NCI-H446 (cell line): ENCODE measurements at places on chromosomes 12 and 14.

DNA sequence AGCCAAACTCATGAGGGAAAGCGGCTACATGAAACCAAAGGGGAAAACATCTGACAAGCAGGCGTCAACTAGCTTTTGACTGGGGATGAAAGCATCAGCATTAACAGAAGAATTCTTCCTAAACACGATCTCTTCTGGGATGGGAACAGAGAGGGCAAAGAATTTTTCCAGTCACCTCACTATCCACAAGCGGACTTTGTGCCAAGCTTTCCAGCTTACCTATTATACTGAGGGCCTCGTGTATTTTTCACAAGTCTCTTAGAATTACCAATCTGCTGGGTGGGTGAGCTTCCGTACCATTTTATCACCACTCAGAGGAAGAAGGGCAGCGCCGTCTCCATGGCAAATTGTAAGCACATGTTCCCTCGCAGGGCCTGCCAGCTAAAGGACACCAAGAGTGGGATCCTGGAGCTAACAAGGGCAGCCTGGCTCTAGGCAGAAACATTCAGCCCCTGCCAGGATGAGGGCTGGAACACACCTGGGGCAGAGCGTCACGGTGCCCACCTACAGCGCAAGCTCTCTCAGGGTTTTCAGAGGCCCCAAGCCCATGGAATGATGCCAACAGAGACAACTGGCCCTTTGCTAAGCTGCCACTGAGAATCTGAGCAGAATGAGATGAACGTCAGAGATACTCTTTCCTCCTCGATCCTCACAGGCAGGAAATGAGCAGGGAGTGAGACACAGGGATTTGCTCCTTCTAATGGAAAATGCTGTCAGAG lies 74.6 kb downstream of the CHGA start:
- DNase-seq, result no peak

DNA sequence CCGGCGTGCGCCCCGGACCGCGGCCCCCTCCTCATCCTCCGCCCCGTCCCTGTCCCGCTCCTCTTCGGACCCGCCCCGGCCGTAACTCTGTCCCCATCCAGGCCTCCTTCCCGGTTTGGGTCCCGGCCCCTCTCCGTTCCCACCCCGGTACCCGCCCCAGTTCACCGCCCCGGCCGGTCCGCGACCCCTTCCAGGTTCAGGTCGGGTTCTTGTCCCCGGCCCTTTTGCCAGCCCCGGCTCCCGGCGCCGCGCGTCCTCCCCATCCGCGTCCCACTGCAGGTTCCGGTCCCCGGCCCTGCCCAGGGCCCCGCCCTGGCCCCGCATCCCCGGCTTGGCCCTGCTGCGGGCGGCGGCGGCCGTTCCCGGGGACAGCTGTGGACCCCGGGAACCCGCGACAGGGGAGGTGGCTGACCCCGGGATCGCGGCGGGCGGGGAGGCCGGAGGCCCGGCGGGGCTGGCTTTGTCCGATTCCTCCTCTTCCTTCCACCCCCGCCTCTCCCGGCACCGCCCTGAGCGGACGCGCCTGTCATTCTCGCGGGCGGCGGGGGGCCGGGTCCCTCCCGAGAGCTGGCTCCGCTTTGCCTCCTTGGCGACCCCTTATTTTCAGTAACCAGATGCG lies 601 bp downstream of the KLC1 start:
- no peak for DNase-seq

DNA sequence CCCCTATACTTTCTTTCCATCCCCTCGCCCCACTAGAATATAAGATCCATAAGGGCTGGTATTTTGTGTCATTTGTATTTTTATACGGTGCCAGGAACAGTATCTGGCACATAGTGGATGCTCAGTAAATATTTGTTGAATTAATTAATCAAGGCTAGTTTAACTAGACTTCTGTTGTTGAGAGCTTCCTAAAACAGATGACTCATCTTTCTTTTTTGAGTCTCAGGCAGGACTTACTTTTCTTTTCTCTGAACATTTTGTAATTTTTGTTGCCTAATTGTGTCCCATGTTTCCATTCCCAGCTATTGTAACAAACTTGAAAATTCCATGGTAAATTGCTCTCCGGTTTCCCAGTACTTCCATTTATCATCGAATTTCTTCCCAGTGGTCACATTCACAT lies 16.7 kb downstream of the STK38L start:
- peak; percentile 14 for DNase-seq

DNA sequence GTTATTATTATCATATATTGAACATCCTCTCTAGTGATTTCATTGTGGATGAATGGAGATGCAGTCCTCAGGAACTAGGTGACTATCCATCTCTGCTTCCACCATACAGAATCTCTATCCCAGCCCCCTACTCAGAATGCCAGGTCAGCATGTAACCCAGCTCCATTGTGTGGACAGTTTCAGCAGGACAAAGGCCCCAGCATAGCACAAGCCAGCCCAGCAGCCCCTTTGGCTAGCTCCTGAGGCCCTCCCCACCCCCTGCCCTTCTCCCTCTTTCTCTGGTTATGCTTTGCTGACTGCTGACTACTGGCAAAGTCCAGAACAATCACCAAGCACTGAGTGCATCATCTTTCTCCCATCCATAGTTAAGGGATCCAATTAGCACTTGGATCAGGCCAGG lies 5.8 kb upstream of the SPRYD4 start:
- no peak for DNase-seq

GRCh38 chr14:75422169-75422568 lies 5.7 kb upstream of the JDP2 start:
- no peak for DNase-seq

DNA sequence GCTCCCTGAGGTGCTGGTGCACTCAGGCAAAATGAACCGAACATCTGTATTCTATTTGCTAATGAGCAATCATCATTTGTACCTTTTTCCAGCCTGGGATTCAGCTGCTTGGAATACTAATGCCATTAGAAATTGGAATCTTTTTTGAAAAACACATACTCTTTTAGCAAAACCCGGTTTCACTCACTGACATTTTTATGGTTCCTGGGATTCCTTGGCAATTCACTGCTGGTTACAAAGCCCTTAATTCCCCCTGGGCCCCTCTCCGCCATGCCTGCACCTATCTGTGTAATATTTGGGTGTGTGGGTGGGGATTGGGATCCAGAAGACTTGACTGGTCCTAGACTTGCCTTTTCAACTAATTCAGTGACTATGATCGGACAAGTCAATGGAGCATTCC lies 199.1 kb downstream of the FOXN3 start:
- DNase-seq, result no peak

GRCh38 chr12:32777159-32777558 lies 21.5 kb upstream of the YARS2 start:
- DNase-seq, result no peak

GRCh38 chr14:87899228-87899627 lies 93.8 kb downstream of the GALC start:
- no peak for DNase-seq

GRCh38 chr14:100129161-100129589 lies 30.3 kb downstream of the DEGS2 start:
- no peak for DNase-seq

GRCh38 chr14:62209287-62209899 lies 447.2 kb downstream of the SNAPC1 start:
- no peak for DNase-seq

DNA sequence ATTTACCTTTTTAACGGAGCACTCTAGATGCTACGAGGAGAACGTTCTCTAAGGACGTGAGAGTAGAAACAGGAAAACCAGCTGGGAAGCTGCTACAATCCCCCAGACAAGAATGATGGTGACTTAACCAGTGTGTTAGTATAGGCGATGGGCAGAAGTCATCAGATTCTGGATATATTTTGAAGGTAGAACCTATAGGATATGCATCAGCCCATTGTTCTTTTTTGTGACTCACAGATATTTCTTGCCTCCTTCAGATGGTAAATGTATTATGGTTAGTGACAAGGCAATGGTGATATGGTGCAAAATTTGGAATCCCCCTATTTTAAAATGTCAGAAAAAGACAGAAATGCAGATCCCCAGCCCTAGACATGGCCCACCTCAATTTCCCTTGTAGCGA lies 258.2 kb downstream of the PHLDA1 start:
- DNase-seq, result no peak

GRCh38 chr14:83294941-83295340 lies 1761.3 kb upstream of the SEL1L start:
- DNase-seq, result no peak

GRCh38 chr14:74949859-74950573 lies 5.4 kb downstream of the PGF start:
- no peak for DNase-seq

GRCh38 chr12:122860040-122860853 lies 25.0 kb downstream of the HIP1R start:
- DNase-seq, result peak; percentile 21

DNA sequence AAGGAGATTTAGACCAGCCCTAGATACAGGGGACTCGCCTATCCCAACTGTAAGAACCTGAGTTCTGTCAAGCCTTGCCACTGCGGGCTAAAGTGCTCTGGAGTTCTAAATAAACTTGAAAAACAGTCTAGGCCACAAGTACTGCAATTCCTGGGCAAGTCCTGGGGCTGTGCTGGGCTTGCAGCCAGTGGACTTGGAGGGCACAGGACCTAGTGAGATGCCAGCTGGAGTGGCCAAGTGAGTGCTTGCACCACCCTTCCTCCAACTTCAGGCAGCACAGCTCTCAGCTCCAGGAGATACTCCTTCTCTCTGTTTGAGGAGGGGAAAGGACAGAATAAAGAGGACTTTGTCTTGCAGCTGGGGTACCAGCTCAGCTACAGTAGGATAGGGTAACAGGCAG lies 307.6 kb upstream of the FBXO33 start:
- peak; percentile 11 for DNase-seq

GRCh38 chr12:71748081-71748850 lies 6.4 kb upstream of the RAB21 start:
- no peak for DNase-seq

DNA sequence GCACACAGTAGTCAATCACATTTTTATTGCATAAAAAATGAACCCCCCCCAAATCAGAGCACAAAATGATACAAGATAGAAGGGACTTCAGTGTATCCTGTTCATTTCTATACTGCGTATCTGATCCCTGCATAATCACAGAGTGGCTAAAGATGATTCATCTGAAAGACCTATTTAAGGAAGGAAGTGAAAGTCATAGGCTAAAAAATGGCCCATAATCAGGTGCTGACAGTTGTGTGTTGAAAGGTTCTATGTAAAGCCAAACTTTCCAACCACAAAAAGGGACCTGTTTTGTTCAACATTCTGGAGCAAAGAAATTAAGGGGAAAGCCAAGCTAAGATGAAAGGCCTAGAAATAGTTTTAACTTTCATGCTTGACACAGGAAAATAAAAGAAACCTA lies 147.8 kb upstream of the ATP2B1 start:
- DNase-seq, result no peak

GRCh38 chr14:73741876-73742519 lies 27.8 kb upstream of the PNMA1 start:
- no peak for DNase-seq

GRCh38 chr12:57738661-57739237 lies at the start of gene AGAP2:
Gene AGAP2, minus strand, starts transcription at chr12:57738742. Its CDS starts 496 bp downstream, at chr12:57738246.
- no peak for DNase-seq

DNA sequence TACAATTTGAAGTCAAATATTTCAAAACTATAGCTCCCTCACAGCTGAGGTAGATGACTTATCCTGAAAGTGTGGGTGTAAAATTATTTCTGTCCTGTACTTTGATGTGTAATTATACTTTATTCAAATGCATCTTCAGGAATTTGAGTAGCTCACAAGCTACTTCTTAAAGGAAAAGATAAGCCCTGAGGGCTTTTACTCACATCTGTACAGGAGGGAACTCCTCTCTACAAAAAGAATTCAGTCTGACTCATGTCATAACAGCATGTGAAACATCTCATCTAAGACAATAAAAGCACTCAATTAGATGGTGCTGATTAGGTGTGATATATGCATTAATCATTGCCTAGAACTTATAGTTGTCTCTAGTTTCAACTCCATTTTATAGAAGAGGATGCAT lies 452.0 kb downstream of the PRKD1 start:
- DNase-seq, result no peak

DNA sequence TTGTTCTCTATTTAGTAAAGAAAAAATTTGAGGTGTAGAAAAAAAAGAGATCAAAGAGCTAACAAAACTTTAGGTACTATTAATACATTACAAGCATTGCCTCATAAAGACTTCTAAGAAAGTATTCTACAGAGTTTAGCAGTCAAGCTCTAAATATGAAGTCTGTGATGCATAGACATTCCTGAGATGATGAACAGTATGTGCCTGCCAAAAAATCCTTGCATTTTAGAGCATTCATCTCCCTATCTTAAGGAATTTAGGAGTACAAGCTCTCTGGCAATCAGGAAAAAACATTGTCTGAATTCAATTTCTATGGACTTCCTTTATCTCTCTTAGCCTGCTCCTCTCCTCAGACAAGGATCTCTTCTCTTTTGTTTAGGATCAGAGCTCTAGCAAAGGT lies 202.6 kb upstream of the LRFN5 start:
- DNase-seq, result no peak

GRCh38 chr12:28996688-28997087 lies 152.4 kb upstream of the FAR2 start:
- DNase-seq, result no peak

DNA sequence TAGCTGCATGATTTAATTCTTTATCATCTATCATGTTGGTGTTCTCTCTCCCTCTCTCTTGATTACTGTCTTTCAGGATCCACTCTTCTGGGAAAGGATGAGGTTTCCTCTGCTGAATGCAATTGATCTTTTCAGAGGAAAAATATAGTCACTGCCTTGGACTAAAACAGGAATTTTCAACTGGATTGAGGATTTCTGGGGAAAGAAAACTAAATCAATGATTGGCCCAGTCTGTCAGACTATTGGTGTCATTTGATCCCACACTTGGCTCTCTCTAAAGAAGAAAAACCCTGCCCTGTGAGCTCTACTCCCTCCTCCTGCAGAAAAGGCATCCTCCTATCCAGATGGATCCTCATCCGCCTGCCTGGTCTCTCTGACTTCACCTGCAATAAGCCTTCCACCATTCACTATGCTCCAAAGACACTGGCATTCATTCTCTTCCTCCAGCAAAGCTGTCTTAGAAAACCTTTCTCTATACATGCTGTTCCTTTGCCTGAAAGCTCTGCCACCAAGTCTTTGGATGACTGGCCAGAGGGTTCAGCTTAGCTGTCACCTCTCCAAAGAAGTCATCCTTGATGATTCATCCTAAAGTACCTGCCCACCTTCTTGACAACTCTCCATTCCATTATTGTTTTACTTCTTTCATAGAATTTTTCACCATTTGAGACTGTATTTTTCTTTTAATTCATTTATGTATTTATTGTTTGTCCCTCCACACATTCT lies 127.7 kb upstream of the CAND1 start:
- DNase-seq, result peak; percentile 5

GRCh38 chr14:65993996-65994395 lies 492.2 kb upstream of the CCDC196 start:
- DNase-seq, result no peak

DNA sequence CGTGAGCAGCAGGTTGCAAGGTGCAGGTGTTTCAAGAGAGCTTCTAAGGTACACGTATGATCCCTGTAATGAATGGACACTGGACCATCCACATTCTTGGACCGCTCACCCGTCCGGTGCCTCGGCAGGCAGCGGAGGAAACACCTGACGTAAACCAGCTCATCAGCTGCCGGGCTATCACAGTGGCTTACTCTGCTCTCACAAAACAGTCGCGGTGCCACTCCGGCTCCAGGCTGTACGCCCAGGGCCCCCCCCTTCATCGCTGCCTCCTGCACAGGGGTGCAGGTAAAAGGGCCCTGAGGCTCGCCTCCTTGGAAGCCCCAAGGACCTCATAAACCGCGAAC lies 436 bp downstream of the VPS33A start:
- DNase-seq, result no peak
